ENCODE measurements at places on chromosomes 3 and 15.

DNA sequence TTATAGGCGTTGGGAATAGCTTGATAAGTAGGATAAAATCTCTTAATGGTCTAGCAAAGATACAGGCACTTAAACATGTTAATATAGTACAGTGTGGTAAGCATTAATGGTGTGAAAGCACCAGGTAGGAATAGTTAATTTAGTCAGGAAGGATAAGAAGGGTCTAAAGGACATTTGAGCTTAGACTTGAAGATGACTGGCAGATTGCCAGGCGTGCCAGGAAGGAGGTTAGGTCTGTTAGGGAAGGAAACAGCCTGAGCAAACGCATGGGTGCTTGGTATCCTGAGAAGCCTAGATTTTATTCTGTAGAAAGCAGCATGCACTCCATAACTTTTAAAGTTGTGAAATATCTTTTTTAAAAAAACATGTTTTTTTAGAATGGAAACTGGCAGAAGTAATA, 17.7 kb downstream of the SEC62 start:
- peak; percentile 51 for DNase-seq

GRCh38 chr3:104316118-104316517, 1050.6 kb upstream of the ALCAM start:
- no peak for DNase-seq

DNA sequence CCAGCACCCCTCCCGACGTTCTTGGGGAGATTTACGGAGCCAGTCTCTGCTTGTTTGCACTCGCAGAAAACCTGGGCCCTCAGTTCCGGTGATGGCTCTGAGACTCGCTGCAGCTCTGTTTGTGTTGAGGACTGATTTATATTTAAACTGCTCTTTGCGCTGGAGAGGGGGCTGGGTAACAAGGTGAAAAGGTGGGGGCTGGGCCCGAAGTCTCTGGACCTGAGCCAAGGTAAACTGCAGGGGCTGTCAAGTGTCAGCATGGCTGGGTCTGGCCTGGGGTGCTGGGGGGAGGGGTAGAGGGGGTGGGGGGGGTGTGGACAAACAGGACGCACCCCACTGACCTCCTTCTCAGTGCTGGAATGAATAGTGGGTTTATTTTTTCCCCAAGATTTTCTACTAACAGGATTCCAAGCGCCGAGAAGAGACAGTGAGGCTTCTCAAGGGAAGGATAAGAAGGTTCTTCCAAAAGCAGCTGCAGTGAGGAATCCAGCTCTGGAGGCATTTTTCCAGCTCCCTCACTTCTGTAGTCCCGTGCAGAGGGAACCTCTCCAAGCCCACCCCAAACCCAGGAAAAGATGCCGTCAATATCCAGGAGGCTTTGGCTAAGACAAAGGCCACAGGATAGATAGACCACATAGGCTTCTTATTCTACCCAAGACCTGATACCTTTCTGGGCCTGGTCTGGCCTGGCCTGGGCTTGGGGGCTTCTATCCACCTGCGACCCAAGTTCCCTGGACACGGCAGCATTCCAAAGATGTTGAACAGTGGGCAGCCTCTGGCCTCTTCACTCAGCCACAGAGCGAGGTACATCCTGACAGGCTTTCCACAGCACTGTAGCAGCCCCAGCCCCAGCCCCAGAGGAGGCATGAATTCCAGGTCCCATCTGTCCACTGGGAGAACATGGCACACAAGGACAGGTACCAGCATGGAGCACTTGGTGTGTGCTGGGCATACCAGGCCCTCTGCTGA, 938 bp upstream of the SLCO2A1 start:
- no peak for DNase-seq

- no peak for DNase-seq
Observed at GRCh38 chr15:40512440-40512839, 41.7 kb downstream of the CHST14 start.

DNA sequence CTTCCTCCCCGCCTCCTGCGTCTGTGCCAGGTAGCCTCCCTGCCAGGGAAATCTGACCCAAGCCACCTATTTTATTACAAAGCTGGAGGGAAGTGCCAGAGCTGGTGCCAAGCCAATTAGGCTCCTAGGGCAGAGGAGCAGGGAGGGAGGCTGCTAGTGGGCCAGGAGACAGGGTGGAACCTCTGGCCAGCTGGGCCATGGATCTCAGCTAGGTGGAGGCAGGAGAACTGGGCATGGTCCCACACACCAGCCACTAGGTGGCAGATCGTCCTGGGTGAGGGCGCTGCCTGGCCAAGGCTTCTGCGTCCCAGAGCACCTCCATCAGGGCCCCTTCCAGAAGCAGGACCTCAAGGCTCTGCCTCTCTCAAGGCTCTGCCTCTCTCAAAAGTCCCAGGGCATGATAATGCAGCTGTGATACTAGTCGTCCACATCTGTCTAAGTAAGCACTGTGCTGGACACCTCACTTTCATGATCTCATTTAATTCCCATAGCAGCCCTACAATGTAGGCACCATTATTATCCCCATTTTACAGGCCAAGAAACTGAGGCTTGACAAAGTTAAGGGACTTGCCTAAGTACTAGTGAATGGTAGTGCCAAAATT, 4.5 kb upstream of the RFT1 start:
- peak; percentile 88 for DNase-seq

DNA sequence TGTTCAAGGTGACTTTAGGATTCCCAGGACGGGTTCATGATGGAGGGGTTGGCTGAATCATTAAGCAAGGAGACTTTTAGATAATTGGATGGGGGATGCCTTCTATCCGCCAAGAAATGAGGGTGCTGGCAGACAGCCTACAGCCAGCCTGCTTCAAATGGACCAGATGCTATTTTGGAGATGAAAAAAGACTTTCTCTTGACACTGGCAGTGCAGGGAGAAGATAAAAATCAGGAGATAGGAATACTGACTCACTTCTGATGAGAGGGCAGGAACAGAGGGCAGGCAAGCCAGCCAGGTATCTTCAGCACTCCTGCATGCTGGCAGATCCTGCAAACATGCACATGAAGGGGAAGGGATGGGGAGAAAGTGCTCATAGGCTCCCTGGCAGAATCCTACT, 7.7 kb upstream of the SYN2 start:
- DNase-seq, result no peak

DNA sequence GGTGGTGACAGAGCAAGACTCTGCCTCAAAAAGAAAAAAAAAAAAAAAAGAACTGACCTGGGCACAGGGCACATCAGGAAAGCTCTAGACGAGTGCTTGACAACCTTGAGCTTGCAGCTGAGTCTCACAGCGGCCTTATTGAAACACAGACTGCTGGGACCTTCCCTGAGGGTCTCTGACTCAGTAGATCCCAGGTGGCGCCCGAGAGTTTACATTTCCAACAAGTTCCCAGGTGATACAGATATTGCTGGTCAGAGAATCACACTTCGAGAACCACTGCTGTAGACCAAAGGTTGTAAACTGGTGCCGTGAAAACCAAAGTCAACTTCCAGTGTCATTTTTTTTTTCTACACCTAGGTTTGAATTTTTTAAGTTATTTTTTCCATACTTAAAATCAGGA, 573.2 kb upstream of the MDFIC2 start:
- DNase-seq, result no peak

DNA sequence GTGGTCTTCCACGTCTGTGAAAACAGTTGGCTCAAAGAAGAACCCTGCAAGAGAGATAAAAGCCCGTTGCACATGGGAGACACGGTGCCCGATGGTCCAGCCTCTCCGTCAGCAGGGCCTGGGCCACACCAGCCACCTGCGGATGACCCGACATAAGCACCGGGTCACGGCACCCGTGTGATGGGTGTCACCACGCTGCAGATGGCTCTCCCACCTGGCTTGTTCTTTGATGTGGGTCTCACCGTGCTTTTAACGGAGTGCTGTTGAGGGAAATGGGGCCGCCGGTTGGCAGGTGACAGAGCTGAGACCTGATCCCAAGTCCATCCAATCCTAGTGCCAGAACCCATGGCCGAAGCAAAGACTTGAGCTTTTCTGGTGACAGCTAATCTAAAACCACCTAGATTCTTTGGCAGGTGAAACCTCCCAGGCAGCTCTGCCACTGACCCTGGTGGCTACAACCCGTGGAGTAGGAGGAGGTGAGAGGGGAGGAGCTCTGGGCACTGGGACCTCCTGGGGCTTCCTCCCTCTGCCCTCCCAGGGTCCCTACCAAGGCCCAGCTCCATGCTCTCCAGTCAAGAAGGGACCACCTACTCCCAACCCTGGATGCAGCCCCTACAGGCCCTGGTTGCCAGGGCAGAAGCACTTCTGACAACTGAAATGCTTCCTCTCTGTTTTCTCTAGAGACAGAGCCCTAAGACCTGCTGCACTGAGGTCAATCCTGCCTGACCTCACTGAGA, 23.4 kb upstream of the SLC41A3 start:
- no peak for DNase-seq

DNA sequence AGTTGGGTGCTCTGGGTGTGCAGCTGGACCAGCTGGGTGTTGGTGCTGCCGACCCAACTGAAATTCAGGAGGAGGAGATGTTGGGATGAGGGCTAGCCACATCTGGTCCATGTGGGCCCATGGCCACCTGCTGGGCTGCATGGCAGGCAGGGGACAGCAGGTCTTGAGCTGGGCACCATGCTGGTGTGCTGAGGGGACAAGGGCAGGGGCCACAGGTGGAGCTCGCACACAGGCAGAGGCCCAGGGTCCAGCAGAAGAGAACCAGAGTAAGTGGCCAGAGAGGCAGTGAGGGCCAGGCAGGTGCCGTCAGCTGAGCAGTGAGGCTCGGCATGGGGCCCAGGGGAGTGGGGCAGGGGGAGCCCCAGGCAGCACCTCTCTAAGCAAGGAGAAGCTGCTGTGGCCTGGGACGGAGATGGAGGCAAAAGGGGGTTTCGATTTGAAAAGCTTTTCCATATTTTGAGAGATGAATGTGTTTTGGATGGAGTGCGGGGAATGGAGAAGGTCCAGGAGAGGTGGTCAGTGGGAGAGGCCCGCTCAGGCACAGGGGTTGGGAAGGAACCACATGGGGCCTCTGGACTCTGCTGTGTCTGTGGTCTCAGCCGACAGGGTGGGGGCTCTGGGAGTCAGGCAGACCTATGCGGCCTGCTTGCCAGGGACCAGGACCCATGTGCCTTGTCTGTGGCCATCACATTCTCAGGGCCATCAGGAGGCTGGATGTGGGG, 30.5 kb upstream of the PLXNA1 start:
- no peak for DNase-seq

GRCh38 chr3:123202451-123202850, 708 bp downstream of the SEC22A start:
- DNase-seq, result peak; percentile 15

GRCh38 chr3:180265551-180265950, 228.8 kb upstream of the PEX5L start:
- DNase-seq, result no peak

Measured in hematopoietic multipotent progenitor cell treated with erythropoietin and hydrocortisone succinate and interleukin-3 and kit ligand, for 4 days (in vitro differentiated cells).